ENCODE measurements at places on chromosomes 16 and 17.
A peak's percentile ranks its signal among the peaks of the same experiment; 100 is the strongest.

DNA sequence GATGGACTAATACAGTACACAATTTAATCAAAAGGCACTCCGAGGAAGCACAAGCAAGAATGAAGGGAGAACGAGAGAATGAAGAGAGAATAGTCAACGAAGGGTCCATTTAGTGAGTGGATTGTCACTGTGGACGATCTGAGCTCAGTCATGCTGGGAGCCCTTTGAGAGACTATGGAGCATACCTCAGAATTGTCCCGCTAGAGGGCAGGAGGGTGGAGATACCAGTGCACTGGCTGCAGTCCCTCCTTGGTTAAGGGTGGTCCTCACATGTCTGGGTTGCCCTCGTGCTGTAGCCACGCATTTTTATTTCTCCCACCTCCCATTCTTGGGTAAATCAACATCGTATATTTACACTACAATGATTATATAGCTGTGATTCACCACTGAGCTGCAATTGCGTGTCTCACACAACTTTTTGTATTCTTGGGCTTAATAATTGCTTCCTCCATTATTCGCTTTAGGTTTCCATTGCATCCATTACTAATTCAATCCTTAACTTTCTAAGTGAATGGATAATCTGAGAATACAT lies 33.2 kb upstream of the FAM20A start:
- DNase-seq, result no peak

GRCh38 chr16:73124665-73125375 lies 76.9 kb upstream of the ZFHX3 start:
- DNase-seq, result peak; percentile 41

GRCh38 chr16:49564496-49565229 lies 191.1 kb downstream of the C16orf78 start:
- no peak for DNase-seq

- DNase-seq, result no peak
Measured at GRCh38 chr17:44008205-44008909, 3.9 kb downstream of the NAGS start.

- peak; percentile 42 for DNase-seq
Measured at GRCh38 chr17:951325-952132, 28.0 kb downstream of the NXN start.

DNA sequence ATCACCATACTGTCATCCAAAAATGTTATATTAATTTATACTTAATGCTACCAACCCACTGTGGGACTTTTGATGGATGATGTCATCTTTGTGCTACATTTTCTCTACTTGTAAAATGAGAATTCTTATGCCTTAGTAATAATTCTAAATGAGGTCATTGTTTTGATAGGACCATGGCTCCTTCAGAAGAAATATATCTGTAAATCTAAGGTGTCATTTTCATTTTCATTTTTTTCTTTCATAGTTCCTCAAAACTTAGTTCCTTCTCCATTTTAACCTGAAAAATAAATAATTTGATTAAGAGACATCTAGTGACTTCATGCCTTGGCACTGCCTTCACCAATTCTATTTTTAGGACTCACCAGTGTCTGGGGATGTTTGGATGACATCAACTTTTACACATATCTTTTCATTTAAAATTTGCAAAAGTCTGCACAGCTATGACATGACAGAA lies 48.7 kb downstream of the GPRC5B start:
- no peak for DNase-seq

DNA sequence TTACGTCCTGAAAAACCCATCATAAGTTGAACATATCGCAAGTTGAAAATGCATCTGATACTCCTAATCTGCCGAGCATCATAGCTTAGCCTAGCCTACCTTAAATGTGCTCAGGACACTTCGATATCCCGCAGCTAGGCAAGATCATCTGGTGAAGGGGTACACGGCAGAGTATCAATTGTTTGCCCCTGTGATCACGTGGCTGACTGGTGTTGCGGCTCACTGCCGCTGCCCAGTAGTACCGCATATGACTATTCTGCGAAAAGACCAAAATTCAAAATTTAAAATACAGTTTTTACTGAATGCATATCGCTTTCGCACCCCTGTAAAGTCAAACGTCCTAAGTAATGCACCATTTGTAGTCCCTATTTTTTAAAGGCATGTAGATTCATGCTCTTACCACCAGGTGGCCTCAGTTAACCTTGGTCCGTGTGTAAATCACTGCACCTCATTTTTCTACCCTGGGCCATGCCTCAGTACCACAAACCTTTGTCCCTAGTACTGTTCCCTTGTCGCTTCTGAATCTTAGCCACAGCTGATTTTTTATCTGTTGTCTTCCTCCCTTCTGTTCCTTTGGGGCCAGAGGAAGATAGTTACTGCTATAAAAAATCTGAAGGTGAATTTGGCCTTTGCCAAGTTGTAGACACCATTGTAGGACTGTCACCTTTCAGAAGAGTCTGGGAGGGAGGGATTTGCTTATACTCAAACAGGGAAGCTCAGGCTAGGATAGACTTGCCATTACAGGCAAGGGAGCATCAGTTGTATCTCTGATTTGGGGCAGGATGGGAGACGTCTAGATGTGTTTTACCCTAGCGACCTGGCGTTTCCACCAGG lies 34.4 kb downstream of the WWP2 start:
- peak; percentile 29 for DNase-seq
